ENCODE measurements at places on chromosomes 2 and 18. TPM values are rescaled to one million over a fixed set of nuclear protein-coding genes. Genes with fewer than 3 reads are reported as not detected.

COL3A1 gene
- 174 TPM for total RNA-seq

PDCD1 gene
- total RNA-seq, result 0.57 TPM

LIMS3 gene
- 1.1 TPM for total RNA-seq

ANKRD30BL gene
- 0.36 TPM for total RNA-seq

SNTG2 gene
- 9.9 TPM for total RNA-seq

ABCG8 gene
- not detected for total RNA-seq

SLC19A3 gene
- 1.9 TPM for total RNA-seq

GRCh38 chr2:42928692-42929545 is 136.5 kb upstream of the HAAO start:
- no peak for DNase-seq

GRCh38 chr18:60347526-60348045 is 25.0 kb downstream of the MC4R start:
- DNase-seq, result no peak

DNA sequence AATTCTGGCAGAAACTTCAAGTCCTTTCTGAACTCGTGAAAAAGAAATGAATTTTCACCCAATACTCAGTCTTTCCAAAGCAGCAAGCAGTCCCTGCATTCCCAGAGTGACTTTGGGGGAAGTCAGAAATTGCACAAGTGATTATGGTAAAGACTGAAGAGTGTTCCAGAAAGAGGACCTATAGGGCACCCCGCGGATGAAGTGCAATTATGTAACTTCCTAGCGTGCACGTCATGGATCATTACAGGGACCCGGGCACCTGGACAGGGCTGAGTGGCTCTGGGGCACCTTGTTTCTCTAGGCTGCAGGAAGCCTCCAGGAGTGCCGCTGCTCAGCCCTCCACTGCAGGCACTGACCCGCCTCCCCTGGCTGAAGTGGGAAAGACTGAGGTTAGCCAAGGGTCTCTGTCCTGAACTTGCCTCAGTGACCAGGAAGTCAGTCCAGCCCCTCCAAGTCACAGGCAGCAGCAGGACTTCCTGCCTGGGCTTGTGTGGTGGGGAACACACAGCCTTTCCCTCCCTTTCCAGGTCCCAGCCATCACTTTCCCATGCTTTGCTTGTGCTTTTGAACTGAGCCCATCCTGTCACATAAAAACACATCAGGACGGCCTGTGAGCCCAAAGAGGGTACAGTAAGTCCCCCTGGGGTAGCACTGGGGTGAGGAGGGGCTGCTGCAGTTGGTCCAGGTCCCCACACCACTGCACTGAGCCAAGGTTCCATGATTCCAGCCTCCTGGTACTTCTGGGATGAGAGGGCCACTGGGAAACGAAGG is 19.8 kb downstream of the TMEM185B start:
- no peak for DNase-seq

- DNase-seq, result peak; percentile 40
These were observed 333.1 kb downstream of the DYSF start for GRCh38 chr2:71786291-71787107.

DNA sequence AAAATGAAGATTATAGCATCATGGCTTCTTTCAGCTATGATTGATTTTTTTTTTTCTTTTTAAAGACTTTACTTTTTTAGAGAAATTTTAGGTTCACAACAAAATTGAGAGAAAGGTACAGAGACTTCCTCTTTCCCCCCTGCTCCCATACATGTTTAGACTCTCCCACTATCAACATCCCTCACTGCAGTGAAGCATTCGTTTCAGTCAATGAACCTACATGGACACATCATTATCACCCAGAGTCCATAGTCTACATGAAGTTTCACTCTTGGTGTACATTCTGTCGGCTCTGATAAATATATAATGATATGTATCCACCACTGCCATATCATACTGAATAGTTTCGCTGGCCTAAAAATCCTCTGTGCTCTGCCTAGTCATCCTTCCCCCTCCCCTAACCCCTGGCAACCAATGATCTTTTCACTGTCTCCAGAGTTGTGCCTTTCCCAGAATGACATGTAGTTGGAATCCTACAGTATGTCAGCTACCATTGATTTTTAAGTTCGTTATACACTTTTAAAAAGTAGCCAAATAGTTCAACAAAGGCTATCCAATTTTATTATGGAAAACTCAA is 86.8 kb downstream of the GPD2 start:
- no peak for DNase-seq

DNA sequence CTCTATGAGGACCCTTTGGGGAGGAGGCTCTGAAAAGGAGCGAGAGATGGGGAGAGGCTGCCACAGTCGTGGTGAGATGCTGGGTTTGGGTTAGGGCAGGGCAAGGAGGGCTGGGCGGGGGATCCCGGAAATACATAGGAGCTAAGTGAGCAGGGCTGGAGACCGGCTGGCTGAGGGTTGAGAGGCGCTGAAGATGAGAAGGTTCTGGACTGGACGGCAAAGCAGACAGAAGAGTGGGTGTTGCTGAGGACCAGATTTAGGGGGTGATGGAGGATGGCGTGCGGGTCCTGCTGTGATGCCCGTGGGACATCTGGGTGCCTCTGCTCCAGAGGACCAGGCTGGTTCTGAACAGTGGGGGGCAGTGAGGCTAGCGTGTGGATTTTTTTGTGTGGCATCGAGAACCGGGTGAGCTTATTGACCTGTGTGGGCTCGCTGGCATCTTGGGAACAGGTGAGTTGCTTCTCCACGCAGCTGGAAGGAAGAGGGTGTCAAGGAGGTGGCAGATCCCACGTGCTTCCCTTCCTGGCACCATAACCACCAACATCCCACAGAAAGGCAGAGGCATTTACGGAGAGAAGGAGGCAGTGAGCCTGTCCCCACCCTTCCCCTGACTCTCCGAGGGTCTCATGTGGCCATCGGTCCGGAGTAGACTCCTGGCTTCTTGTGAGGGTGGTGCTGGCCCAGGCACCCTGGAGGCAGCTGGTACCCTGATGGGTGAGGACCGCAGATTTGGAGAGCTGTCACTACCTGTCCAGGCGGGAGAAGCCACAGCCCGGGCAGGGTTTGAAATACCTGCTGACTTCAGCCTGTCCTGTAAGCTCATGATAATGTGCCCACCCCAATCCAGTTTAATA is 70.3 kb downstream of the ASB1 start:
- no peak for DNase-seq

DNA sequence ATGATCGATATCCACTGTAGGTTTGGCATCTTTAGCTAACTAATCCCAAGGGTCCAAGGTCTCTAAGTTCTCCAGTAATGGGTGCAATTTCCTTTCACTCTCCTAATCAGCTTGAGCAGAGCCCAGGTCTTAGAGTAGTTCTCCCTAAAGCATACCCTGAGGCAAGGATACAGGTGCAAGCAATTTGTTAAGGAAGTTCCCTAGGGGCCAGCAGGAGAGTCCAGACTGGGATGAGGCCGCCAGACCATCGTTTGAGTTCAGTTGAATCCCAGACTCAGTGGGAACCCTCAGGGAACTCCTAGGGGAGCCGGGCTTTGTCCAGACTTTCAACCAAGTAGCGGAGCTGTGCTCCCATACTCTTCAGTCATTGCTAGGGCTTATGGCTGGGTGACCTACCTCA is 835.4 kb upstream of the CDH2 start:
- DNase-seq, result no peak

DNA sequence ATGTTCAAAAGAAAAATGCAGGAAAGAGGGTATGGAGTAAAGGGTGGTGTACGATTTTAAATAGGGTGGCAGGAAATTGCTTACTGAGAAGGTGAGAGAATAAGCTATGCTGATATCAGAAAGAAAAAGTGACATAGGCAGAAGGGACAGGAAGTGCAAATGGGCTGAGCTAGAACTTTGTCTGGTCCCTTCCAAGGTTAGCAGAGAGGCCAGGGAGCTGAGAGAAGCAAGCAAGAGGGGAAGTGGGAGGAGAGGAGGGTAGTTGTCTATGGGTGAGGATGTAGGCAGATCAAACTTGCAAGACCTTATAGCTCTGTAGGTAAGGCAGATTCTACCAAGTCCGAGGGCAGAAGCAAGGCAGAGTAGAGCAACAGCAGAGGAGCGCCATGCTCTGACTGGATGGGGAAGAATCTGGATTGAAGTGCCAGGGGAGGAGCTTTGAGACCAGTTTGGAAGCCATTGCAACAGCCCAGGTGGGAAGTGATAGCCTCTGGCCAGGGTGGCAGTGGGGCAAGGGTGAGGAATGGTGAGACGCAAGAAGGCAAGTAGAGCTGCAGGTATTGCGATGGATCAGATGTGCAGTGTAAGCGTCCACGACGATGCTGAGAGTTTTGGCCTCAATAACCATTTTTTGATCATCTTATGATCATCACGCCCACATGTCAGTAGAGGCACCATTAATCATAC is 134.4 kb upstream of the APCDD1 start:
- no peak for DNase-seq

GRCh38 chr2:222566229-222566628 is 89.7 kb downstream of the FARSB start:
- no peak for DNase-seq

DNA sequence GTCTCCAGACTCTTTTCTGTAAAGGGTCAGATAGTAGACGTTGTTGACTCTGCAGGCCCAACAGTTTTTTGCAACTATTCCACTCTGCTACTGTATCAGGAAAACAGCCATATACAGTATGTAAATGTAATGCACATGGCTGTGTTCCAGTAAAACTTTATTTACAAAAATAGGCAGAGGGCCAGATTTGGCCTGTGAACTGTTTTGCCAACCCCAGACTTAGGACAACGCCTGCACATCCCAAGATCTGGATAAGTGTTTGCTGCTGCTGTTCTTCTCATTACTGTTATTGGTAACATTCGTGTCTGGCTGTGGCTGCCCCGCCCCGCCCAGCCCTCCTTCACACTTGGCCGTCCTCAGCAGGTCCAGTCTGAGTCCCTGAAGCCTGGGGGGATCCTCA is 94.6 kb upstream of the MCFD2 start:
- no peak for DNase-seq

DNA sequence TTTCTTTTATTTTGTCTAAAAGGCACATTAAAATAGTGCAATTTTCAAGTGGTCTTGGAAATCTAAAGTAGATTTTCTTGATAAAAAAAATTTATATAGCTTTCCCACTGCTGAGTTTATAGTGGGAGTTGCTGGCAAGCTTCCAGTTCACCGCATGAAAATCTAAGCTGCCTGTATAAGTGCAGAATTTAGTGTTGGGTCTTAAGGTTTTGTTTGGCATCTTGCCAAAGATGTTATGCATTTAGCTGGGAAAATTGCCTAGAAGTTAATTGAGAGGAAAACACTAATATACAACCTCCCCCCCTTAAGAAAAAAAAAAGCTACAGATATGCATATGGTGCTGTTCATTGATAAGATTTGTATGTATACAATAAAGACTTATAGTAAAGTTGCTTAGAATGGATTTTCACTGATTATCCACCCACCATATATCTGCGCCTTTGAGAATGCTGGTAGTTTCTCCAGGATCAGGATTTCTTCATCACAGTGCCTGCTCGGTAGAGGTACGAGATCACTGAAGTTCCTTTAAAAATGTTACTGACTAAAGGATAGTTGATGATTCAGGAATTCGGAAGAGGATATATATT is 803.2 kb upstream of the POU3F3 start:
- DNase-seq, result no peak

DNA sequence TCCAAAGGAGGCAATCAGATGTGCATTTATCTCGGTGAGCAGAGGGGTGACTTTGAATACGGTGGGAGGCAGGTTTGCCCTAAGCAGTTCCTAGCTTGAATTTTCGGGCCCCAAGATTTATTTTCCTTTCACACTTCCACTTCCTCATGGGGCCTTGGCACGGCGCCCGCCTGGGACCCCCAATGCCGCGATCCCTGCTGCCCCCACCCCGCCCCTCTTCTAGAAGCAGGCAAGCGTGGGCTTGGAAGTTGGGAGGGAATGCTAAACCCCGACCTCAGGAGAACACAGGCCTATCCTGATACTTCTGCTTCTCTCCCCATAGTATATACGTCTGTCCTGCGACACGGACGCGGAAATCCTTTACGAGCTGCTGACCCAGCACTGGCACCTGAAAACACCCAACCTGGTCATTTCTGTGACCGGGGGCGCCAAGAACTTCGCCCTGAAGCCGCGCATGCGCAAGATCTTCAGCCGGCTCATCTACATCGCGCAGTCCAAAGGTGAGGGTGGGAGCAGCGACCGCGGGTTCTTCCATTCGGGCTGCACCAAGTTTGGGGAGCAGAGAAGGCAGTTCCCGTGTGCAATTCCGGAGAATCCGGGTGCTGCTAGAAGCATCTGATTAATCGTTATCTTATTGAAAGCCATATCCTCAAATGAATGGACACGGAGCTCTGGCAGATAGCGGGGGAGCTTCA is 21.6 kb downstream of the TRPM8 start:
- no peak for DNase-seq
